ENCODE measurements at places on chromosomes 3 and 15.

DNA sequence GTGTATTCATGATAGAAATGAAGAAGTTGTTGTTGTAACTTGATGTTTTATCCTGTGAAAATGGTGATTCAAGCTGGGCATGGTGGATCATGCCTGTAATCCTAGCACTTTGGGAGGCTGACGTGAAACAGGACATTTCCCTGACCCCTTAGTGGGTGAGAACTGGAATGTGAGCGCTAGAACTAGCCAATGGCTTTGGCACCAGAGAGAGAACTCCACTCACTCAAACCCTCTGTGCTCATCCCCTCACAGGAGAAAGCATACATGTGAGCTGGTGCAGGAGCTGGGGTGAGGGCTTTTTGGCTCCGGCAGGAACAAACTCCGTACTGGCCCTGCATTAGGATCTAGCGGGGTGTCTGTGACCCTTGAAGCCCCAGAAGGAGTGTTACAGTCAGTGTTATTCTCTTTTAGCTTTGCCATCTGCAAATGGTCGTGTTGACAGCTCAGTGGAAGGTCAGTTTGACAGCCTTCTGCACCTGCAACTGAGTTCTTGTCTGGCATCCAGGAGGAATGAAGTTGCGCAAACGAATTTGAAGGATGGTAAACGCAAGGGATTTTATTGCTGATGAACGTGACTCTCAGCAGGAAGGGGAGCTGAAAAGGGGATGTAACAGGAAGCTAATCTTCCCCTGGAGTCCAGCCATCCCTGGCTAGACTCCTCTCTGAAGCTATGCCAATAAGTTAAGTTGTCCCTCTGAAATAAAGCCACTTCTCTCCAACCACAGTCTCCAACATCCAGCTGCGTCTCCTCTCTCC lies 1016.6 kb upstream of the CADM2 start:
- DNase-seq, result no peak

- DNase-seq, result no peak
These were observed 411.3 kb downstream of the FOXP1 start for GRCh38 chr3:71172189-71172588.

DNA sequence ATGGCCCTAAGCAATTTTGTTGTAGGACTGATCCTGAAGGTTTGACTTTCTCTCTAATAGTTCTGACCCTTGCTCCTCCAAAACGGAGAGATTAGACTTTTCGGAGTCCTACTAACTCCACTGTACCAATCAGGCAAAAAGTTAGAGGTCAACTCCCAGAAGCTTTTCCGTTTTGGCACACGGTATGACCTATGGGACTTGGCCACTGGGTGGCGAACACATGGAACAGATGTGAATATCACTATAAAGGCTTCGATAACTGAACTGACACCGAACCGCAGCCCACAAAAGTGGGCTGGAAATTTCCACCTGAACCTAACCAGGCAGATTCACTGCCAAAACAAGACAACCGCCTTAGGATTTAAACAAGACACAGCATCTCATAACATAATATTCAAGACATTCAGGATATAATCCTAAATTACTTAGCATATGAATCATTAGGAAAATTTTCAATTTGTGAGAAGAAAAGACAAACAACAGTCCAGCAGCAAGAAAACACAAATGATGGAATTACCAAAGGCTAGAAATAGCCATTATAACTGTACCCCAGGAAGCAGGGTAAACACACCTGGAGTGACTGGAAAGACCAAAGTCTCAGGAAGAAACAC lies 12.2 kb upstream of the TM2D3 start:
- no peak for DNase-seq

- no peak for DNase-seq
These were observed 3.2 kb downstream of the RAP2B start for GRCh38 chr3:153165261-153165681.

GRCh38 chr3:169847896-169848295 lies 21.8 kb downstream of the LRRC31 start:
- DNase-seq, result no peak

DNA sequence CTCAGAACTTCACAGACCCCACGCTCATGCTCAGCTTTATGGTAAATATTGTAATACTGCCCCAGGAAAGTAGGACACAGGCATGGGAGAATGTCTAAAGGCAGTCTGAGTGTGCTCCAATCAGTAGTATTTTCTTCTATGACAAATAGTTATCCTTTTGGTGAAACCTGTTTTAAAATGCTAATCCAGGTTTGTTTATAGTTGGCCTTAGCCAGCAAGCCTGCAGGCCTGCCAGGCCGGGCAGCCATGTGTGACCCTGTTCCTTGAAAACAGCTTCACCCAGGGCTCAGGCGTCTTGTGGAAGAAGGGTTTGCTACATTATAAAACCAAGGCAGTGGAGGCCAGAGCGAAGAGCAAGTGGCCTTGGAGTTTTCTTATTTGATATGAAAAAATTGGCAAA lies 104.7 kb downstream of the SEMA6D start:
- no peak for DNase-seq

GRCh38 chr3:158672215-158673176 lies at the start of gene LXN:
LXN (minus strand) TSS chr3:158672648; CDS start chr3:158672478, 170 bp downstream.
- DNase-seq, result peak; percentile 52

DNA sequence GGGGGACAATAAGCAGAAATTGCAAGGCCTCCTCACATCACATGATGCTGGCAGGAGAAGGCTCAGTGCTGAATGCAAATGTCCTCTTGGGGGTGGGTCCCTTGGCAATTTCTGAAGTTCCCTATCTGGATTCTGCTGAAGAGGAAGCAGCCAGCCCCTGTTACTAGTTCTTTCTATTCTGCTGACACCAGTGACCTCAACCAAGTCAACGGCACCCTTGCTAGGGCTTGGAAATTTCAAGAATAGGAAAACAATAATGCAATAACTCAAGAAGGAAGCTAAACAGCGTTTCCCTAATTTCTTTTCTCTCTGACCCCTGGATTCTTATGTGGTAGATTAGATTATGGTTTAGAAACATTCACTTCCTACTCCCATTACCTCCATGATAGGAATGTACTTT lies 46.2 kb upstream of the FOXP1 start:
- DNase-seq, result no peak

- no peak for DNase-seq
These were observed 139.1 kb upstream of the RAD18 start for GRCh38 chr3:9102240-9102981.

- no peak for DNase-seq
These were observed 124.5 kb upstream of the ATP10A start for GRCh38 chr15:25987638-25988037.

DNA sequence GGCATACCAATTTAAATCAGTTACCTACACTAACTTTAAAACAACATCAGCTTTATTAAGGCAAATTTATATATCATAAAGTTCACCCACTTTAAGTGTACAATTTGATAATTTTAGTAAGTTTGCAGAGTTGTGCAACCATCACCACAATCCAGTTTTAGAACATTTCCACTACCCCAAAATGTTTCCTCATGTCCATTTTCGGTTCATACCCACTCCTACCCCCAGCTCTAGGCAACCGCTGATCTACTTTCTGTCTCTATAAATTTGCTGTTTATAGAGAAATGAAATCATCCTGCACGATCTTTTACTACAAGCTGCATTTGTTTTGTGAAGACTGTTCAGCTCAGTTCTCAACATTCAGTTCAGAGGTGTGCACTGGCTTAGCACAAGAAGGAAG lies 31.5 kb upstream of the FAM81A start:
- no peak for DNase-seq

DNA sequence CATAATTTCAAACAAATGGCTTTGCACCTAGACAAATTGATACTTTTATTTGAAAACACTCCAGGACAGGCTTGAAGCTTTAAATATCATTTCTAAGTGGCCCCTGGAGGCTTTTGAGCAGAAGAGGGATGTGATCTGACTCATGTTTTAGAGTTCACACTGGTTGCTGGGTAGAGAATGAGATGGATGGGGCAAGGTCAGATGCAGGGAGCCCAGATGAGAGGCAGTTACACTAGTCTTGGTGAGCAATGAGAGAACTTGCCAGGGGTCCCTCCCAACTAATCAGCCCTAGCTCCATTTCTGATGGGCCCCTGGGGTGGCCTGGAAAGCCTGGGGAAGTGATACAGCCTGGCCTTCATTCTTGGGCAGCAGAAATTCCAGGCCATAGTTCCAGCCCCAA lies 190.4 kb downstream of the MEGF11 start:
- DNase-seq, result no peak

GRCh38 chr3:113105966-113106660 lies 105.2 kb upstream of the BOC start:
- DNase-seq, result no peak

GRCh38 chr3:46523556-46523955 lies 25.8 kb downstream of the RTP3 start:
- no peak for DNase-seq

- DNase-seq, result no peak
These were observed 40.8 kb downstream of the EOMES start for GRCh38 chr3:27681249-27681748.

DNA sequence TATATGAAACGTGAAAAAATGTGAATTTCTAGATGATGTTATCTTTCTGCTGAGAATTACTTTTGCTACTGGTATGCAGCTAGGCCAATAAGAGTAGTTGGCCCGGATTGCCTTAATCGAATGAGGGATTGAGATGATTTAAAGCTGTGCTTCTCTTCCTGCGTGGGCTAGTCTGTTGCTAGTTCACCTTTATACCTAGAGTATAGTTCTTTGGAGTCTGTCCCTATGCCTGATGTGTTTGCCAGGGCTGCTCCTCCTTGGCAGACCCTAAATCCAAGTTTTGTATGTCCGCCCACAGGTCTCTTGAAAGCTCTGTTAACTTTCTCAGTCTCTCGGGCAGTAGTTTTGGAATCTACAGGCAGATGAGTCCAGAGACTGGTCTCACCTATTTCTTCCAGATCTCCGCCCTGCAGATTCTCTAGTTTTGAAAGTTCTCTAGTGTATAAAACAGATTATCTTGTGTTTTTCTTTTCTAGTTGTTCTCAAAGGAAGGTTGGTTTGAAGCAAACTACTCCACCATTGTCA lies 64.9 kb downstream of the MEF2A start:
- no peak for DNase-seq

DNA sequence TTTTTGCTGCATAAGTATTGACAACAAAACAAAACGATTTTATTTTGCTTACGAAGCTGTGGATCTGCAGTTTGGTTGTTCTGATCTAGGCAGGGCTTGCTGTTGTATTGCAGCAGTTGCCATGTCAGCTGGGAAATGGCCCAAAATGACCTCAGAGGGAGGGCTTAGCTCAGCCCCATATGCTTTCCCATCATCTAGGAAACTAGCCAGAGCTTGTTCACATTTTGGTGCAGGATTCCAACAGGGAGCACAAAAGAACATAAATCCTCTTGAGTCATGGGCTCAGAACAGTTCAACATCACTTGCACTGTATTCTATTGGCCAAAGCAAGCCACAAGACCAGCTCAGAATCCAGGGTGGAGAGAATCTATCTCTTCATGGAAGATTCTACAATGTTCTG lies 42.2 kb upstream of the ROBO2 start:
- no peak for DNase-seq

DNA sequence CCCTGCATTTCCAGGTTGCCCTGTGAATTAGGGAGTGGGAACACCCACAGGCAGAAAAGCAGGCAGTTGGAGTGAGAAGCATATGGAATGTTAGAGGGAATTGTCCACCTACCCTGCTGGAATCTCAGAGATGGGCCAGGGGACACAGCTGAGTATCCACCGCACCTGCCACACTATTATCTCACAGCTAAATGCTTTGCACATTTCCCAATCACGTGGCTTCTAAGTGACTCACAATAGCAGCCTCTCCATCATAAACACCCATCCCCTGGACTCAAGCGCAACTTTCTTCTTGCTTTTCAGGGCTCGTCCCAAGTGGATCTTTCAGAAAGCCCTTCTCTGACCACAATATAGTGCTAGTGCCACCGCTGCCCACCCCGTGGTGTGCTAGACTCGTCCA lies 389.0 kb upstream of the LMCD1 start:
- DNase-seq, result no peak

GRCh38 chr15:80871858-80872257 lies 92.7 kb downstream of the CEMIP start:
- no peak for DNase-seq

DNA sequence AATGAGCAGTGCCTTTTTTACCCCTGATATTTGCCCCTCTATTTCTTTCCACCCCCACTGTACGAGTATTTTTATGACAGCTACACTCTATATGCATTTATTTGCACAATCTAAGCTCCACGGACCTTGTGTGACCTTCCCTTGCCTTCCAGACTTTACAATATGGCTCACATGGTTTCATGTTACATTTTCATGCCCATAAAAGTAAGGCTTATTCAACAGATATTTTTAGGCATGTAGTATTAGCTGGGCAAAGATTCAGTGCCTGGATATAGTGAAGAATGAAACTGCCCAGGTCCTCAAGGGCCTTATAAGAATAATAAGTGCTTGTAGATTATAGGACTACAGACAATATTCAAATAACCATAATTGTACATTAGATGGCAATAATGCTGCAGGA lies 481.9 kb upstream of the CNTN4 start:
- DNase-seq, result no peak

DNA sequence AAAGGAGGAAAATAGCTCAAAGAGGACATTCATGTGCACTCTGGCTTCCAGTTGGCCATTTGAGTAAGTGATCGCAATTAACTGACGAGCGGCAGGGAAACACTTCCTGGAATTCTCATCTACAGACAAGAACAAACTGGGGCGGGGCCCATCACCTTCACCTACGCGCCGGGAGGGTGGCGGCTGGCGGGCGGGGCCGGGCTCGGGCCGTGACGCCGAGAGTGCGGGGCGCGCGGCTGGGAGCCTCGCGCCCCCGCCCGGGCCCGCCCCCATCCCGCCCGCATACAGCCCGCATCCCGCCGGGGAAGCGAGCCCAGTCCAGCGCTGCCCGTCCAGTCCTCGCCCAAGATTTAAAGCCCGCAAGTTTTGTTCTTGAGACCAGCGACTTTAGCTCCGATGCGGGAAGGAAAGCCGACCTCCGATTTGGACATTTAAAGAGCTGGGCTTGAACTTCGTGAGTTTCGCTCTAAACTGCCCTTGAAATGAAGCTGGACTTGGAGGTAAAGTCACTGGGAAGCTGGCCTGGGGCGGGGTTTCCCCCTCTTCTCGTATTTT lies at the start of gene B3GNT5:
Gene B3GNT5, plus strand, starts transcription at position 281 of the 555 bp plus-strand sequence. CDS start 16,546 bp downstream, outside the sequence.
- no peak for DNase-seq

DNA sequence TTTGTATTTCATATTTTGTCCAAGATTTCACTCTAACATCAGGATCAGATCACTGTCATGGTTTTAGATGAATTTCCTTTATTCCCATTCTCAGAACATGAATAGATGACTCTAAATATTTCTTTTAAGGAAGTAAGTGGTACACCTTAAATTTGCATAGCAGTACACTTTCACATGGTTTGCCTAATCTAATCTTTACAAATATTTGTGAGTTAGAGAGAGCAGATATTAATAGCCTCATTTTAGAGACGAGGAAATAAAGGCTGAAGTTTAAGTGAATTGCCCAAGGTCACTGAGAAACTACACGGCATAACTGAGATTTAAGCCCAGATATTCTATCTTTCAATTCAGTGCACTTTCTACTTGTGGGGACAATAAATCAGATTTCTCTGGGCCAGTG lies 14.2 kb downstream of the TERC start:
- DNase-seq, result no peak

DNA sequence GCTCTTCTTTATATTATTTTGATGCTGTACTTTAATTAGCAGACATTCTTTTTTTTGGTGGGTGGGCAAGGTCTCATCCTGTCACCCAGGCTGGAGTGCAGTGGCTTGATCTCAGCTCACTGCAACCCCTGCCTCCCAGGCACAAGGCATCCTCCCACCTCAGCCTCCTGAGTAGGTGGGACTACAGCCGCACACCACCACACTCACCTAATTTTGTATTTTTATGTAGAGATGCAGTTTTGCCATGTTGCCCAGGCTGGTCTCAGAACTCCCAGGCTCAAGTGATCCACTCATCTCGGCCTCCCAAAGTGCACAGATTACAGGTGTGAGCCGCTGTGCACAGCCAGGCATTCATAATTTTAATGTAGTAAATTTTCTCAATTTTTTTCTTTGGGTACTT lies 608.1 kb downstream of the ZNF385D start:
- no peak for DNase-seq

GRCh38 chr15:74196175-74196574 lies 6.4 kb downstream of the STRA6 start:
- DNase-seq, result no peak
